Stimulated activated CD4-positive, alpha-beta T cell treated with anti-CD3 and anti-CD28 coated beads, TNF-alpha, amount 100 ng/mL, for 24 hours (primary cell): ENCODE measurements at places on chromosomes 7 and 10.

DNA sequence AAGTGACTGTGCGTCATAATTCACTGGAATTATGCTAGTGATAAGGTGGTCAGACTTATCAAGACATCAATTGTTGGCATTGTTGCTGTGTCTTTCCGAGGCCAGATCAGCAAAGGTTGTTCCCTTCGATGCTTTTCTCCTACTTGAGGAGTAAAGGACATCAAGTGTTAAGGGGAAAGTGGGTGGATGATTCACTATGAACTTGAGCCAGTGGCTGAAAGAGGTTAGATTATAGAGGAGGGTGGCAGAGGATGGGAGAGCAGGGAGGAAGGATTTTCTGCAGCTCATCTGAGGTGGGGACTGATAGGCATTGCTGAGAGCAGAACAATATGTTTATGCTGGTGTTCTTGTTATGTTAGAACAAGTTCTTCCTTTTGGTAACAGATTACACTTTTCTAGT is 131.4 kb upstream of the AGR3 start:
- no peak for DNase-seq

GRCh38 chr7:20647036-20647435 is 31.6 kb downstream of the ABCB5 start:
- no peak for DNase-seq

DNA sequence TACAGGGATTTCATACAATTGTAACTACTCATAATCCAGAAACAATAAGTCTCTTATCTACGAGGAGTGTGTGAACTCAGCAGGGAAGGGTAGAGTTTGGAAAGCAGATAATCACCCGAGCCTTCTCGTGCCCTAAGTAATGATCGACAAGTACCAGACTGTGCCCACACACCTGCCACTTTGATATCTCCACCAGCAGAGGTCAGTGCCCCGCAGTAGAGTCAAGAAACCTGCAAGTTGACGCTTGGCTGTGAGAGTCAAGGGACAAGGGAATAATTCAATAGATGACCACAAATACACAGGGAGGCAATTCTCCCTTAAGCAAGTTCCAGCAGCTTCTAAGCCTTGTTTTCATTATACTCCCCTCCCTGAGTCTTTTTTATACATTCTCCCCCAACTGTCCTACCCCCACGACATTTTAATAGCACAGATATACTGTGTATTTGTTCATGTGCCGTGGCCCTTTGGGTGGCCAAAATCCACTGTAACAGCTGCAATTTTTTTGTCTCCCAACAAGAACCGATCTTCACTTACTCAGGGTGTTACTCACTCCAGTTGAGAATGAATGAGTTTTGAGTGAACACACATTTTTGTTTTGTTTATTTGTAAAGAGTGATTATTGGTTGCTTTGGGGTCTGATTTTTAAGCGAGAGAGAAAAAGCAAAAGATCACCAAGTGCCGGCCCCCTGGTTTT is 106.9 kb upstream of the RHEB start:
- no peak for DNase-seq

GRCh38 chr10:97024168-97025073 is 161.3 kb downstream of the SLIT1 start:
- no peak for DNase-seq

DNA sequence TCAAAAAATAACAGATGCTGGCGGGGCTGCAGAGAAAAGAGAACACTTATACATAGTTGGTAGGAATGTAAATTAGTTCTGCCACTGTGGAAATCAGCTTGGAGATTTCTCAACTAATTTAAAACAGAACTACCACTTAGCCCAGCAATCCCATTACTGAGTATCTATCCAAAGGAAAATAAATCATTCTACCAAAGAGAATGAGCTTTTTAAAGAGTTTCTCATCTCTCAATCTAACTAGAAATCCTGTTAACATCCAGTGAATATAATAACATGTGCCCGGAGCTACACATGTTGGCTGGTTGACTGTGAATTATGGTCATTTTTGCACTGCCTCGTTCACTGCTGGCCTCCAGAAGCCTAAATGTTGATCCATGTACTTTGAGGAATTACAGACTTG is 39.3 kb downstream of the BET1 start:
- DNase-seq, result no peak
